T47D (cell line): ENCODE measurements at places on chromosomes 1 and 21.
A peak's percentile ranks its signal among the peaks of the same experiment; 100 is the strongest.

GRCh38 chr1:226881515-226882185, 11.2 kb downstream of the PSEN2 start:
- DNase-seq = no peak

DNA sequence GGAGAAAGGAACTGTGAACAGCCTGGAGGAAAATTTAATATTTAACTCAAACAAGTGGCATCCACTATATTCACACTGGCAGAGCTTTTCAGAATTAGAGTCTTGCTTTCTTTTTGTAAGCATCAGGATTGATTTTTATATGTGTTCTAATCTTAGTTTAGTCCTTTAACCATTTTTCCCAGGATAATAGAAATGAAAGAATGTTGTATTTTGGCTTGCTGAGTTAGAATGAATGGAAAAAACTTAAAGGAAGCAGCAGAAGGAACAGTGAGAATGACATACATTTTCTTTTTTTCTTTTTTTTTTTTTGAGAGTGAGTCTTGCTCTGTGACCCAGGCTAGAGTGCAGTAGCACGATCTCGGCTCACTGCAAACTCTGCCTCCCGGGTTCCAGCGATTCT, 53.0 kb downstream of the ZC3H11B start:
- no peak for DNase-seq

- DNase-seq = peak; percentile 38
These were observed at the start of gene C1orf216 for GRCh38 chr1:35718492-35719336. C1orf216 (minus strand) TSS chr1:35718884; CDS start chr1:35716321, 2,563 bp downstream.

DNA sequence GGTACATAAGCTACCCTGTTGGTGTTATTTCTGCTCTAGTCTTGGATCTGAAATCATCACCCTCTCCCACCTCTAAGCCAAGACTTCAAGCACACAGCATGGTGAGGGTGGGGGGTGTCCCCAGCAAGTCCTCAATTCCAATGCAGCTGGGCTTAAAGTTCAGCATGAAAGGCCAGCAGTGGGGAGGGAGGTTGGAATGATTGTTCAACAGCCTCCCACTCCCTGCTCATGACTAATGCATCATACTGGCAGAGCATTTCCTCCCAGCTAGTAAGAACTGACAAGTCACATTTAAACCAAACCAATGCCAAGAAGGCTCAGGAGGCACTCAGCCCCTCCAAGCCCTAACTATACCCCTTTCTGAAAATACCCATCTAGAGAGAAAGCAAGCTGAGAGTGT, 50.1 kb downstream of the TIAM1 start:
- DNase-seq = no peak

DNA sequence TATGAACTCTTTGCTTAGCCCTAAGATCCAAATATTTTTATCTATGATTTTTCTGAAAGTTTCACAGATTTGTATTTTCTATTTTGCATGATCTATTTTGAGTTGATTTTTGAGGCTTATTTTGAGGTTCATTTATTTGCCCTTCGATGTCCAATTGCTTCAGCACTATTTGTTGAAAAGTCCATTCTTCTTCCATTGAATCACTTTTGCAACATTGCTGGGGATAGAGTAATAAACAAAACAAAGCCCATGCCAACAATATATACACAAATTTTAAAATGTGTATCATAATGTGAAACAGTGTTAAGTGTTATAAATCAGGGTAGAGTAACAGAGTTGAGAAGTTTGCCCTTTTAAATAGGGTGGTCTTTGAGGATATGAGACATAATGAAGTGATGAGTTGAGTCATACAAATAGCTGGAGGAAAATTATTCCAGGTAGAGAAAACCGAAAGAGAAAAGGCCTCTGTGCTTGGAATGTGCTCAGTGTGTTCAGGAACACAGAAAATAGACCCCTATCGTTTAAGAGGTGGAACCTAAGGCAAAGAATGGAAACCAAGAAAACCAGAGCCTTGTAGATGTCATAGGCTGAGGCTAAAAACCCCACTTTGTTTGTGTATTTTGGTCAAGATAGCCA, 172.7 kb upstream of the NR5A2 start:
- DNase-seq = no peak
